ENCODE measurements at places on chromosomes 4 and X. TPM values are rescaled to one million over a fixed set of nuclear protein-coding genes. Genes with fewer than 3 reads are reported as not detected.

The KLHL2 gene
- total RNA-seq, result 12.8 TPM

DNA sequence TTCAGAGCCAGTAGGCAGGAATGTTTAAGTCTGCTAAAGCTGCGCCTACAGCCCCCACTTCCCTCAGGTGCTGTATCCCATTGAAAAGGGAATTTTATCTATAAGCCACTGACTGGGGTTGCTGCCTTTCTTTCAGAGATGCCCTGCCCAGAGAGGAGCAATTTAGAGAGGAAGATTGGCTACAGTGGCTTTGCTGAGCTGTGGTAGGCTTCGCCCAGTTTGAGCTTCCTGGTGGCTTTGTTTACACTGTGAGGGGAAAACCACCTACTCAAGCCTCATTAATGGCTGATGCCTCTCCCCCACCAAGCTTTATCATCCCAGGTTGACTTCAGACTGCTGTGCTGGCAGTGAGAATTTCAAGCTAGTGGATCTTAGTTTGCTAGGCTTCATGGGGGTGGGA, 67.7 kb upstream of the PRDM5 start:
- no peak for DNase-seq

- no peak for DNase-seq
Observed at GRCh38 chr4:3324093-3324815, 31.4 kb downstream of the RGS12 start.

GRCh38 chrX:68087526-68087925, 345.8 kb downstream of the OPHN1 start:
- no peak for DNase-seq

DNA sequence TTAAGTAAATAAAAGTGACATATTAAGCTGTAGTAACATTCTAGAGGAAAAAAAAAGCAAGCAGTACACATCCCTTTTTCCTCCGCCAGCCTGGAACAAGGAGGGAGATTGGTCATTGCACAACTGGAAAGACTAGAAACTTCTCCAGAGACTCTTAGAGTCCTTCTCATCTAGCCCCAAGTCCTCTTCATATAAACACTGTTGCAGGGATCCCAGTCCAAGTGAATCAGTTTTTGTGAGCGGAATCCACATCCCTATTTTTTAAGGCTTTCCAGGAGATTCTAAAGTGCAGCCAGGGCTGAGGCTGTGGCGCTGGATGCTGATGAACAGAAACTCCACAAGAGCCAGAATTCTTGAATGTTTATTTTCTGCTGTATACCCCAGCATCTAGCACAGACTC, 23.8 kb downstream of the REELD1 start:
- DNase-seq, result no peak
